Upper lobe of left lung (tissue), 6 donors: ENCODE measurements at places on chromosomes 1 and 21. TPM values are rescaled to one million over a fixed set of nuclear protein-coding genes. Genes with fewer than 3 reads are reported as not detected.

- no peak for DNase-seq
- H3K27me3 ChIP-seq, result no peaks in the 10 kb centered on the region
- no peak overlapping the region for H3K4me3 ChIP-seq
- H3K4me1 ChIP-seq, result peaks cover 24% of the 10 kb centered on the region
- no peak overlapping the region for H3K27ac ChIP-seq
Observed at GRCh38 chr1:235051521-235051920, 77.1 kb downstream of the TOMM20 start.

GRCh38 chr1:190464690-190465089, 13.0 kb downstream of the BRINP3 start:
- H3K36me3 ChIP-seq, result no peaks in the 10 kb centered on the region
- no peak for DNase-seq
- no peaks in the 10 kb centered on the region for H3K27me3 ChIP-seq
- H3K4me1 ChIP-seq, result no peaks in the 10 kb centered on the region

- H3K4me3 ChIP-seq, result no peak overlapping the region
- DNase-seq, result no peak
- H3K27me3 ChIP-seq, result no peaks in the 10 kb centered on the region
Observed at GRCh38 chr21:19807201-19807600, 1191.0 kb upstream of the NCAM2 start.

DNA sequence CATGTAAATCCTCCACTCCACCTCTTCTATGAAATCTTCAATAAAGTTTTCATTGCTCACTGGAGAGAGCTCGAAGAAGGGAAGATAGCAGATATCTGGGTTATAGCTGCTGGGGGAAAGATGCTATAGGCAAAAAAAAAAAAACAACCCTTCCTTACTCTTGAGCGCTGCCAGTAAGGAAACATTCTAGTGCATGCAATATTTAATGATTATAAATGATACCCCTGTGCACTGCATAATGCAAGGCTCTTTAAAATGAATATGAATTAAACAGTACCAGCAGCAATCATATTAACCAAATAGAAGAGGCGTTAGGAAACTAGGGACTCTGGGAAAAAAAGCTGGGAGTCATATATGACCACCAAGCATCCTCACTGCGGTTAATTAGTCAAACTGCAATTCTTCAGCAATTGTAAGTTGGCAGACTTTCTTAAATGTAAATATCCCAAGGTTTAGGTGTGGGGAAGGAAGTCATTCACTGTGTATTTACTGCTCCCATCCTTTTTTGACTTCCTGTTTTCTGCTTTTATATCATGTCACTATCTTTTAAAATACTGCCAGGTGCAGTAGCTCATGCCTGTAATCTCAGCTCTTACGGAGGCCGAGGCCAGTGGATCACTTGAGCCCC, 3.7 kb upstream of the DMRTB1 start:
- no peak for DNase-seq
- H3K27ac ChIP-seq, result no peak overlapping the region

- no peaks in the 10 kb centered on the region for H3K36me3 ChIP-seq
- no peaks in the 10 kb centered on the region for H3K4me1 ChIP-seq
- H3K27me3 ChIP-seq, result no peaks in the 10 kb centered on the region
Observed at GRCh38 chr21:33371366-33371765, 31.8 kb upstream of the IFNGR2 start.

- no peak overlapping the region for H3K27ac ChIP-seq
- no peaks in the 10 kb centered on the region for H3K27me3 ChIP-seq
- no peak overlapping the region for H3K4me3 ChIP-seq
Observed at GRCh38 chr1:179322557-179322956, 29.0 kb downstream of the SOAT1 start.

DNA sequence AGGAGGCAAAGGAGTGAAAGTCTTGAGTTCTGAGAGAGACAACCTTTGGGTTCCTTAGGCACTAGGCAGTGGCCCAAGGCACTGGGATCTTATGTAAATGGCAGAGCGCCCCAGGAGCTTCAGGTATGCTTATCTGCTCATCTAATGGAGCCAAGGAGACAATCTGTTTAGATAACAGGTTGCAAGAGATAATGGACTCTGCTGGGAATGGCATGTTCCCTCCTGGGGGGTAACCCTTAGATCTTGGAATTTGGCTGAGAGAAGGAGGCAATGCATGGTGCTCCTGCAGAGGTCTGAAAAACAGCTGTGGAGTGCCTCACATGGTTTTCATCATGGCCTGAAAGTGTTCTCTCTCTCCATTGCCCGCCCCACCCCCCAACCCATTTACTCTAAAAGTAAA, 44.1 kb upstream of the WLS start:
- no peaks in the 10 kb centered on the region for H3K36me3 ChIP-seq
- no peak overlapping the region for H3K27ac ChIP-seq
- no peak for DNase-seq
- no peaks in the 10 kb centered on the region for H3K27me3 ChIP-seq

DNA sequence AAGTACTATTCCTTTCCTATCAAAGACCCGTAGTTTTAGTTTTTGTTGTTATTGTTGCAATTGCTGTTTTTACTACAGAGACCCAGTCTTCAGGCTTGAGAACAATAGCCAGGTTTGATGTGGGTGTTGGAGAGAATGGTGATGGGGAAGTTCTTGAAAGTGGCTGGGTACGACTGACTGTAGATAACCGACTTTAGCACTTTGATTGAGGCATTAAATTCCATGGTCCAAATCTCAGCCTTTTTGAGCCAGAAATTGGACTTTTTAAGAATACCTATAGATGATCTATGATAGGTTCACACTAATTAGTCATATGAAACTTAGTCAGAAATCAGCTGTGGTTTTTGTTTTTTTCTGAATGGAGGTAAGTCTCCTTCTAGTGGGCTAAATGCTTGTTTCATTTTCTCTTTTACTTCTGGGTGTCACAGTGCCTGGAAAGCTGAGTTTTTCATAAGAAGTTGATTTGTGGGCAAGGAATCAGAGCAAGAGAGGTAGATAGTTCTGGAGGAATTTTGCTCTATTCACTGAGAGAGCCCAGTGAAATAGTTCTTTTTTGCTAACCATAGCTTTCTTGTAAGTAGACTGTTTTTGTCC, 2.8 kb downstream of the PPIH start:
- no peak for DNase-seq
- no peak overlapping the region for H3K27ac ChIP-seq
- peaks cover 12% of the 10 kb centered on the region for H3K4me1 ChIP-seq
- peaks cover 40% of the 10 kb centered on the region for H3K36me3 ChIP-seq
- H3K4me3 ChIP-seq, result no peak overlapping the region

DNA sequence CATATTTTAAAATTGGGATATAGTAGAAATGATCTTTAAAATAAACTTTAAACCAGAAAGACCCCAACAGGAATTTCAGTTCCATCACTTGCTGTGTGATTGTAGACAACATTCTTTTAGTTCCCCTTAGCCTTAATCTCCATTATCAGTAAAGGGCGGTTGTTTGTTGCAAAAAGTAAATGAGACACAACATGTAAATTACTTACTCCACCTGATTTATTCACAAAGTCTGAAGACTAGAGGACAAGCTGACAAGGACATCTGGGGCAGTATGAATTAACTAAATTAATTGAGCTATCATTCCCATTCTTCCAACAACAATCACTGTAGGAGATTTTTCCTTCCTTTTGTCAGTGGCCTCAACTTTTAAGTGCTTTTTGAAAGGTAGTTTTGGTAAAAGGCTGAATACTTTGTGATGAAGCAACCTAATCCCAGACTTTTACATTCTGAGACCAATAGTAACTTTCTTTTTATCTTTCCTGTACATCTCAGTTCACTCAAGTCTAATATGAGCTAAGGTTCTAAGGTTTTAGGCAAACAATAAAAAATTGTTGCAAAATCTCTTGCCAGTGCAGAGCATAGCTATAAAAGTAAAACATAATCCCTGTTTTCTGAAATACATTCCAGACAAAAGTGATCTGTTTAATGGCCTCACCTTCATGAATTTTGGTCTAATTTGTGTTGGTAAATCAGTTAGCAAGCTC, 6.2 kb downstream of the SLC19A2 start:
- no peak overlapping the region for H3K27ac ChIP-seq
- H3K4me3 ChIP-seq, result no peak overlapping the region
- H3K27me3 ChIP-seq, result no peaks in the 10 kb centered on the region
- H3K4me1 ChIP-seq, result peaks cover 13% of the 10 kb centered on the region
- H3K36me3 ChIP-seq, result no peaks in the 10 kb centered on the region

DNA sequence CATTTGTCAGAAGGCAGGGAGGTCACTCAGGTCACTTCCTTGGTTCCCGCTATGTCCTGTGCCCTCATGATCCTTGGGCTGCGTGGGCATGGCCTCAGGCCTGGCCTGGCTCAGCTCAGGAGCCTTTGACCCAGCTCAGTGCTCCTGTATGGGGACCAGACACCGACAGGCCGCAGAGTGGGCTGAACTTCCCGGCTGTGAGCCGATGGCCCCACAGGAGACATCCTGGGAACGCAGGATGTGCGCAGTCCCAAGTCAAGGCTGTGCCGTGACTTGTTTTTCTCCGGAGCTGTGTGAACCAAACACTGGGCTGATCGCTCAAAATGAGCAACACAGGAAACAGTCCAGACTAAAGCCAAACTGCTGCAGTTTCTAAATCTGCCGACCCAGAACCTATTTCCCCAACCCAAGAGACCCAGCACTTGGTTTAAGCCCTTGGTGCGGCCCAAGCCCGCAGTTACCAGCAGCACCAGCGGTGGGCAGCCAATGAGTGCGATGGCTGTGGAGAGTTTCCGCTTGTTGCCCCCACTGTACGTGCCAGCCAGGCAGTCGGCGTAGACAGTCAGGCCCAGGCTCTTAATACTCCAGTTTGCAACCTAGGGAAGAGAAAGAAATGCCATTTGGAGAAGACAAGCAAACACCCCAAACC, 92.3 kb upstream of the GCLM start:
- H3K4me1 ChIP-seq, result no peaks in the 10 kb centered on the region
- H3K27me3 ChIP-seq, result no peaks in the 10 kb centered on the region
- H3K27ac ChIP-seq, result no peak overlapping the region
- DNase-seq, result no peak

GRCh38 chr1:59096501-59096900, 200.4 kb upstream of the FGGY start:
- H3K4me1 ChIP-seq, result no peaks in the 10 kb centered on the region
- H3K27me3 ChIP-seq, result no peaks in the 10 kb centered on the region
- H3K36me3 ChIP-seq, result no peaks in the 10 kb centered on the region
- no peak overlapping the region for H3K4me3 ChIP-seq
- no peak overlapping the region for H3K27ac ChIP-seq

DNA sequence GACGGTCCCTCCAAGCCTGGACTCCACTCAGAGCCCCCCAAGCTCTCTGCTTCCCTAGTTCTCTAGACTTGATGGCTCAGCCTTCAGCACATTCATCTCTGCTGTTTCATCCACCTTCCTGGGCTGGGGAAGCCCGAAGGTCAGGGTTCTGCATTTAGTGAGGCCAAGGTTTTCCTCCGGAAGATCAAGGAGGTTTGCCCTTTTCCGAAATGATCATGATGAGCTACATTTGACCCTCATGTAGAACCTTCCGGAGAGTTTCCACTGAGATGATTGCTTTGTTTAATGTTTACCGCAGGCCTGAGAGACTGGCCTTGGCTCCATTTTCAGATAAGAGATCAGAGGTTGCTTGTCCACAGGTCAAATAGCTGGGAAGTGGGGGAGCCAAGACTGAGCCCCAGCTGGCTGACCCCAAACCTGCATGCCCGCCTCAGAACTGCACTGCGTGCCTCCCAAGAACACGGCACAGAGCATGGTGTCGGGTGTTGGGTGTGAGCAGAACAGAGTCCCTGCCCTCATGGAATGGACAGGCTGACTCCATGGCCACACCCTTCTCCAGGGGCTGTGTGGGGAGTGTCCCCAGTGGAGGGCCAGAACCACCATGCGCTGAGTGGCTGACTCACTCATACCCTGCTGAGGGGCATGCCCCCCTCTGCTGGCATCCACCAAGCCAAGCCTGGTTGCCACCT, 200.8 kb upstream of the TMEM51 start:
- no peaks in the 10 kb centered on the region for H3K27me3 ChIP-seq
- H3K4me1 ChIP-seq, result peaks cover 28% of the 10 kb centered on the region
- no peak for DNase-seq
- H3K27ac ChIP-seq, result peak overlapping the region; percentile 44
- H3K4me3 ChIP-seq, result no peak overlapping the region

GRCh38 chr1:64601207-64601606, 131.3 kb downstream of the CACHD1 start:
- H3K27me3 ChIP-seq, result no peaks in the 10 kb centered on the region
- H3K36me3 ChIP-seq, result no peaks in the 10 kb centered on the region
- DNase-seq, result no peak
- H3K4me3 ChIP-seq, result no peak overlapping the region

- H3K27me3 ChIP-seq, result no peaks in the 10 kb centered on the region
- DNase-seq, result no peak
- peak overlapping the region; percentile 51 for H3K4me3 ChIP-seq
- peaks cover 3% of the 10 kb centered on the region for H3K36me3 ChIP-seq
Observed at GRCh38 chr1:3898994-3899753, 898 bp downstream of the C1orf174 start.

GRCh38 chr1:47302472-47302871, 11.5 kb downstream of the STIL start:
- no peak overlapping the region for H3K27ac ChIP-seq
- DNase-seq, result no peak
- no peaks in the 10 kb centered on the region for H3K36me3 ChIP-seq
- H3K27me3 ChIP-seq, result no peaks in the 10 kb centered on the region
- peaks cover 11% of the 10 kb centered on the region for H3K4me1 ChIP-seq

DNA sequence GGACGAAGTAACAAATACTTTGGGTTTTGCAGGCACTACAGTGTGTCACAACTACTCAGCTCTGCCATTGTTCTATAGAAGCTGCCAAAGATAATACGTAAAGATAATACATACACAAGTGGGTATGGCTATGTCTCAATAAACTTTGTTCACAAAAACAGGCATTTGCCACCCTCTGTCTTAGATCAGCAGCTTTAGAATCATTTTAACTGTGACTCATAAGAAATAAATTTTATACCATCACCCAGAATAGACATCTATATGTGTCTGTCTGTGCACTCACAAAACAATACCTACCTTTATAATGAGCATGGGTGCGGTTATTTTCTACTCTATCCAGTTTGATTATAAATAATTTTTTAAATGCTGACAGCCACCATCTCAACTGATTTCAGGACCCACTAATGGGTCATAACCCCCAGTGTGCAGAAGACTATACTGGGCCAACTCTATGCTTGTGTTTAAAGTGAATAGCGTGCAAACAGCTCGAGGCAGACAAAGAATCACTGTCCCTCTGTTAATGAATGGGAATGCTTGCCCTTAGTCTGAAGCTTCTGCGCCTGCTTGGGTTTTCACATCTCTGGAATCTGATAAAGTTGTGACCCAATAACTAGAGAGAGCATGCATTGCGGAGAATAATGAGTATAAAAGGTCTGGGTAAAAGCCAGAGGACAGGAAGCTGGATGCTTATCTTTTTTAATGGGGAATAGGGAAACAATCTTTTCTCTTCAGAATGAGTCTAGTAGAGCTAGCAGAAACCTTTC, 216.2 kb downstream of the PLPP3 start:
- H3K27ac ChIP-seq, result no peak overlapping the region
- H3K27me3 ChIP-seq, result no peaks in the 10 kb centered on the region
- no peaks in the 10 kb centered on the region for H3K4me1 ChIP-seq
- no peaks in the 10 kb centered on the region for H3K36me3 ChIP-seq
- no peak for DNase-seq

GRCh38 chr1:175911138-175911537, 167.7 kb upstream of the TNR start:
- no peaks in the 10 kb centered on the region for H3K4me1 ChIP-seq
- no peak overlapping the region for H3K4me3 ChIP-seq
- no peak for DNase-seq

The DAB1 gene
- not detected for total RNA-seq

The COL6A1 gene
- total RNA-seq, result 310 TPM

The OLIG2 gene
- total RNA-seq, result not detected

The LYPD8 gene
- total RNA-seq, result not detected

The AMY1B gene
- total RNA-seq, result not detected
